ENCODE measurements at places on chromosomes 13 and 19.

- DNase-seq = no peak
Observed at GRCh38 chr13:36668316-36668715, 5.5 kb upstream of the SERTM1 start.

DNA sequence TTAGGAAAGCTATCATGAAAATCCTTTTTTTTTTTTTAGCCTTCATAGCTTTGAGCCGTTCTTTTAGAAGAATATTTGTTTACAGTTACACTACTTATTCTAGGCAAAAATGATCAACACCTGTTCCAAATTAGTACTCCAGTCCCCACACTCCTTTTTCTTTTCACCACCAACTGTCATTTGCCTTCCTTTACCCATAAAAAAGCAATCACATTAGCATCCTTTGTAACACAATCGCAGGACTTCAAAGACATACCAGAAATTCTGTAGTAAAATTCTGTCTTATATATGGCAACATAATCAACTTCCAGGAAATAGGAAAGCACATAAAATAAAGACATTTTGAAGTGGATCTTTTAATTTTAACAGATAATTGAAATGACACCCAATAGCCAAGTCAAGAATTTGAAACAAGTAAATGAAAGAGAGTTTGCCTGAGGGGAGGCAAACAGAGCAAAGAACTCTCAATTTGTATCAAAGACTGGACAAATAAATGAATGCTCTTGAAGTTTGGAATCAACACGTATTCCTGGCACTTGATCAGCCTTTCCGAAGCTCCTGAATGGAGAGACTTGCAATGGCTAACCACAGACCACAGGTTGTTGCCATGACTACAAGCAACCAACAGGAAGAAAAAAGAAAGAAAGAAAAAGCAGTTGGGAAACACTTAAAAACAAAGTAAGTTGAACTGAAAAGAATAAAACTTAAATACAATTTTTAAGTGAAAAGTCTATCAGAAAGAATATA is 206.8 kb downstream of the PCDH9 start:
- DNase-seq = no peak

DNA sequence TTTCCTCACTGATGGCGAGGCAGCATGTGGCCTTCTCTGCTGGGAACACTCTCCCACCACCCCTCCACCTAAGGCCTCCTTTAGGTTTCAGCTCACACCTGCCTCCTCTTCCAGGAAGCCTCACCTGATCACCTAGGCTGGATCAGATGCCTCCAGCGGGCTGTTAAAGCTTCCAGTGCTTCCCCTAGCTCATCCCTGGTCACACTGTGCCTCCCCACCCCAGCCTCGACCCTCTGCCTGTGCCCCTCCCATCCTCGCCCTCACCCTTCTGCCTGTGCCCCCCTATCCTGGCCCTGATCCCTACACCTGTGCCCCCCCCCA is 33.8 kb downstream of the MAP4K1 start:
- no peak for DNase-seq

DNA sequence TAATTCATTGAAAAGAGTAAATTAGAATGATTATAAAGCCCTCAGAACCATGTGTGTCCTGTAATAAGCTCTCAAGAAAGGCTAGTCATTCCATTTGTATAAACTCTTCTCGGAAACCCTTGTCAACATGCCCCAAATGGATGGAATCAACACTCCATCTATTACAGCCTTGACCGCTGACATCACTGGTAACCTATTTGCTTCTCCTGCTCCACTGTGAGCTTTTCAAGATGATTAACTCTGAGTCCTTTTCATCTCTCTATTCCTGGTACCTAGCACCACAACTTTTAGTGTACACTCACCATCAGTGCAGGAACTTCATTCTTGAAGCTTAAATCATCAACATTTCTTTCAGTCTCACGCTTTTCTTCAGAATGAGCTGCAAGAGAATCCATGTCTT is 612.0 kb downstream of the DCT start:
- DNase-seq = no peak

DNA sequence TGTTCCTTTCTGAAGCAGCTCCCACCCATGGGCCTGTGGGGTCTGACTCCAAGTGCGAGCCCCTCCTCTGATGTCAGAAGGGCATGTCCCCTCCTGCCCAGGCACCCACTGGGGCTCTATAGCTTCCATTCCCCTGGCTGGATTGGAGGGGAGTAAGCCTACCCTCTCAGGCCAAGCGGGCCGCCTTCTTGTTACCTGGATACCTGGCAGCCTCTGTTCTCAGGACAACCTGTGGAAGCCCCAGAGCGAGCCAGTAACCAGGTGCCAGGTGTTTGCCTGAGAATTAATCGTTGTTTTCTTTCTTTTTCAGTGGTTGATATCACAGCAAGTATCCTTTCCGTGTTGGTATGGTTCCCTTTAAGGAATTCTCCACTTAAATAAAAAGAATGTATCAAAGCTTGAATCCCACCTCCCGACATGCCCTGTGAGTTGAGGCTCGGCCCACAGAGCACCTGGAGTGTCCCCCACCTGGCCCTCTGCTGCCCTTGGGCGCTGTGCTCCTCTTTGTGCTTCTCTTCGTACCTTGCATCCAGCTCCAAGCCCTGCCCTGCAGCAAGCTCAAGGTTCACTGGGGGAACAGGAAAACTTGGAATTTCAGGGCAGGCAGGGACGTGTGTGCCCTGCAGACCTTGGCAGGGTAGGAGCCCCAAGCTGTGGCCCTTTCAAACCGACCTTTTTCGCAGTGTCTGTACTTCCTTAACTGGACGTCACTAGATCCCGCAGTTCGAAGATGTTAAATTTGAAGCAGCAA is 15.0 kb downstream of the MAU2 start:
- no peak for DNase-seq

- DNase-seq = no peak
Observed at GRCh38 chr19:51327066-51328001, 14.6 kb downstream of the VSIG10L start.

DNA sequence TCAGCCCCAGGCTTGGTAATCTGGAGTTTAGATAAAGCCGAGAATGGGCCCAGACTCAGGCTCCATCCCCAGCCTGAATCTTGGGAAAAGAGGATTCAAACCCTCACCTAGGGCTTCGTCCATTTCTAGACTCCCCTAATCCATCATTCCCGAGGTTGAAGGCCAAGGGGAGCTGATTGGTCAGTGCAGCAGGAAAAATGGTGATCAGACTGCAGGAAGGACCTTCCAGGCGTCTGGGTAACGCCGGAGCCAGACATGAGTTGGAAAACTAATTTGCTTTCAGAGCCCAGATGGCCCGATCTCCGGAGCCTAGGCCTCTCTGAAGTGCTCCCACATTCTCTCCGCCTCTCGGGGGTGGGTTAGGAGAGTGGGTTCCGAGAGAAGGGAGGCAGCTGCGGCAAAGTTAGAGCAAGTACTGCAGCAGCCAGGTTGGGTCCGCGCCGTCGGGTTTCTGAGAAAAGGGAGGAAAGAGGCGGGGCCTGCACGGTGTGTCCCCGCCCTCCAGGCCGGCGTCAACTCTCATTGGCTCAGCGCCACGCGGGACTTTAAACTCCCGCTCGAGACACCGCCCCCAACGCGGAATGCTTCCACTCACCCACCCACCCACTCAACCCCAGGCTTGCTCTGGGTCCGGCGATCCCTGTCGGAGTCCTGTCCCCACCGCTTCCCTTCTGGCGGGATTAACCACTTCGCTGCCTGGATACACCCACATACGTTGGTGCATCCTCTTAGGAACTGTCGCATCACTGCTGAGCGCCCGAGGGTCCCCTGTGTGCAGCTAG is 788 bp upstream of the RTBDN start:
- no peak for DNase-seq

DNA sequence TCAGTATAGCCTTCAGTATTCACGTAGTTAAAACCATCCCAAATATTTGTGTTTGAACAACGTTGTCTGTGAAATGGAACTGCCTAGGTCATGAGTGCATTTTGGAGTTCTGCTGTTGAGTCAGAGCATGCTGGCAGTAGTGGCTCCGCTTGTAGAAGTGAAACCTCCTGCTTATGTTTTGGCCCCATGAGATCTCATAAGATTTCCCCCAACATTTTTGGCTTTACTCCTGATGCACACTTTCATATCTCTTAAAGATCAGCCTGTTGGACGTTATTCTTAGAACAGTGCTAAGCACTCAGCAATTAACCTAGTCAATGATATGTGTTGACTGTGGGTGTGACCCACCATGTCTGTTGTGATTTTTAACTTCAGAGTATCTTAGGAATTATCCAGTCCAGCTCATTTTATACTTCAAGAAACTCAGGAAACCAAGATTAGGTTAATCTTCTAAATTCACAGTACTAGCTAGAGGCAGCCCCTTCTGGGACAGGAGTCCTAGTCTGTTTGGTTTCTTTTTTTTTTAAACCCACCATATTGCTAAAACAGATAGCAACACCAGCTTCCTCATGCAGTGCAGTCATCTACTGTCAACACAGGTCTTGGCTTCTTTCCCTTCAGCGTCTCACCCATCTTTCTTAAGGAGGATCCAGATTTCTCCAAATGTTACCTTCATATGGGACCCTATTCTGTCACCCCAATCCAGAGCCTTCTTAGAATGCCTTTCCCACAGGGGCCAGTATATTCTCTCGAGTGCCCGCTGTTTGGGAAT is 26.2 kb downstream of the RAP2A start:
- DNase-seq = no peak

- no peak for DNase-seq
Observed at GRCh38 chr19:10344780-10345179, 5.4 kb upstream of the ICAM3 start.

DNA sequence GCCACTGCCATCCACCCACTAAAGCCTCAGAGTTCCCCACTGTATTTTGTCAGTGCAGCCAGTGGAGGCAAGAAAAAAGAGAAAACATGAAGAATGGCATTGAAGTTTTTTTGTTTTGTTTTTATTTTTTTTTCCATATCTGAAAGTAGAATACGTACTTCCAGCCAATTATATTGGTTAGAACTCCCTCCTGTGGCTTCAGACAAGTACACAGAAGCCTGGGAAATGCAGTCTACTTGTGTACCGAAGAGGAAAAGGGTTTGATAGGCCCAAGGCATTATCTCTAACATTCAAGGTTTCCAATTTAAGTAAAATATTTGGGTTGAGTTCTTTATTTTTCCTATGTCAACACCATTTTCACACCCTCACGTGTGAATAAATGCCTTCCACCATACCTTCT is 696.2 kb upstream of the GPC6 start:
- DNase-seq = no peak

DNA sequence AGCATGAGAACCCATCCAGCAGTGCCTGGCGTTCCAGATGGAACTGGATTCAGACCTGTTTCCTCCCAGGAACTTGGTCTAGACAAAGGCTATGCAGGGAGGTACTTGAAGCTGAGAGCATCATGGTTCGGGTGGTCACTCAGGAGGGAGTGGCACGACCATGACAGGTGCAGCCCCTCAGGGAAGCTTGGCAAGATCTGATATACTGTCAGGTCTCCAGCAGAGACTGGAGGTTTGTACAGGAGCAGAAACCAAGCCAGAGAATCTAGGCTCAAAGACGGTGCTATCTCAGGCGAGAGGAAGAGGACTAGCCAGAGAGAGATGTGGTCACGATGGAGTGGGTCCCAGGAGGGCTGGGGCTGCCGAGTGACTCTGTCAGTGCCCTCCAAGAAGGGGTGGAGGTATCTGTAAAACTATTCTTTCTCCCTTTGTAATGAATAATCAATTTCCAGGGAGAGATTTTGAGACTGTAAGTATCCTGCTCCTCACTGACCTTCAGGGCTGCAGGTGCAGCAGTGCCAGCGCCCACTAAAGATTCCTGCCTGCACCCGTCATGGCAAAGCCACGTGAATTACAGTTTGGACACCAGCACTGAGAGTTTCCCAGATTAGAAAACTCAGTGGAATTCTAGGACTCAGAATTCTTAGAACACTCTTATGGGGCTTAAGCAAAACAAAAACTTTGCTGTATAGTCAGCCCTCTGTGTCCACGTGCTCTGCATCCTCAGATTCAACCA is 10.2 kb upstream of the DCUN1D2 start:
- no peak for DNase-seq

DNA sequence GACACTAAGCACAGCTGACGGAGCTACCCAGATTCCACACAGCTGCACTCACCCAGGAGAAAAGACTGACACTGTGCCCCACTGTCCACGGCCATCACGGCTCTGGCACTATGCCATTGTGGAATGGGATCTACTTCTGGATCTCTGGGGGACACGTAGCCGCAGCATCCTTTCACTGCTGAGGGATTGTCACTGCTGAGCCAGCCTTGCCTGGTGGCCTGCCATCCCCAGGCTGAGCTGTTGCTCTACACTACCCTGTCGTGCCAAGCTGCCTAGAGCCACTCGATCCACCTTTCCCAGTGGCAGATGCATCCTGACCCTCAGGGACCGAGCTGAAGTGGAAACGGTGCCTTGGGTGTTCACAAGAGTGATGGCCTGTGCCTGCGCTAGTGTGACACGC is 5.0 kb upstream of the LILRB5 start:
- no peak for DNase-seq

GRCh38 chr19:34393031-34393430 is 11.2 kb upstream of the PDCD2L start:
- DNase-seq = no peak

GRCh38 chr13:111622051-111622531 is 301.6 kb downstream of the TEX29 start:
- no peak for DNase-seq

DNA sequence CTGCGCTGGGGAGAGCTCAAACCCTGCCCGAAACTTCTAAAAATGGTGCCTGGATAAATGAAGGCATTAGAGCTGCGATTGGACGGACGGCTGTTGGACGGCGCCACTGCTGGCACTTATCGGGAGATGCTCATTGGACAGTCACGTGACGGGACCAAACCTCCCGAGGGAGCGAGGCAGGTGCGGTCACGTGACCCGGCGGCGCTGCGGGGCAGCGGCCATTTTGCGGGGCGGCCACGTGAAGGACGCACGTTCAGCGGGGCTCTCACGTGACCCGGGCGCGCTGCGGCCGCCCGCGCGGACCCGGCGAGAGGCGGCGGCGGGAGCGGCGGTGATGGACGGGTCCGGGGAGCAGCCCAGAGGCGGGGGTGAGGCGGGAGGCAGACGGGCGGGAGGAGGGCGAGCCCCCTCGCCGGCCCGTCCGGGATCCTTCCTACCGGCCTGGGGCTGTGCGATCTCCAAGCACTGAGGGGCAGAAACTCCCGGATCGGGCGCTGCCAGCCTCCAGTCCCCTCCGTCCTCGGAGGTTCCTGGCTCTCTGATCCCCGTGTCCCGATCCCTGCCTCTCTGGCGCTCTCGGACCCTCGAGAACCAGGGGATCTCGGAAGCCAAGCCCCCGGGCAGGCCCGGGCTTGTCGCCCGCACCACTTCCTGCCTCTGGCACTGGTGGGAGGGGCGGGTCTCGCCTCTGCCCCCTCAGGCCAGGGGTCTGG is at the start of gene BAX:
TSS of gene BAX (plus strand) at position 281 of the 713 bp plus-strand sequence. CDS start at position 335, 54 bp downstream.
- DNase-seq = peak; percentile 86

All from AG09319 (cell line).